ENCODE measurements at places on chromosomes 2 and 18. TPM values are rescaled to one million over a fixed set of nuclear protein-coding genes. Genes with fewer than 3 reads are reported as not detected.
A peak's percentile ranks its signal among the peaks of the same experiment; 100 is the strongest.

- DNase-seq = no peak
These were observed 46.8 kb downstream of the IMPA2 start for GRCh38 chr18:12028040-12028628.

DNA sequence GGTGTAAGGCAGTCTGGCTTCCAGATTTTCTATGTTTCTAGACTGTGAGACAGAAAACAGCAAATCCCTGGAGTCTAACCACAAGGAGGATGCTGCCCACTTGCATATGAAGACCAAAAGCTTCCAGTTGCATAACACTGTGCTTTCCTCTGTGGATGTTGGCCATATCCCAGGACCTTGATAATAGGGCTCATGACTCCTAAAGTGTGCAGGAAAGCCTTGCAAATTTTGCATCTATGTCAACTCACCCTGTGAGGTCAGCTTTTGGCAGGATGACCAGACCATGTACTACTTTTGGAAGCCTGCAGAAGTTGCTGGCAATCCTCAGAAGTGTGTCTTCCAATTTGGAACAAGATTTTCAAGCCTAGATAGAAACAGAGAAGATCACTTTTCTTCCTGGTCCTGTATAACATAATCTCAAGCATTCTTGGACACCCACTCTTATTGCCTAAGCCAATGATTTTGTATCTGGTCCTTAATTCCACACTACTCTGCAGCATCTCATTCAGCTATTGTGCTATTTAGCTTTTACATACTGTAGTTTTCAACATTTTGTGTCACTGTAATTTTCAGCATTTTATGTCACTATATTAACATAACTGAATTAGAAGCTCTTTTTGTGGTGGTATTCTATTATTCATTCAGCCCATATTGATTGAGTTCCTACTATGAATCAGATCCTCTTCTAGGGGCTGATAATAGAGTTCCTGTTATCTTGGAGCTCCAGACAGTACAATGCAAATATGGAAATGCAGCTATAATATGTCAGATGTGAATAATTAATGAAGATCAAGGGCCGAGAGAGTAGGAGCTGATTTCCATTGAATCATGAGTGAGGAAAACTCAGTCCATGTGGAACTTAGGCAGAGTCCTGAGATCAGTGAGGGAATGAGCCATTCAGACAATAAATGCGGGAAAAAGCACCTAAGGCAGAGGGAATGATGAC is 85.3 kb upstream of the RAB27B start:
- DNase-seq = peak; percentile 98

DNA sequence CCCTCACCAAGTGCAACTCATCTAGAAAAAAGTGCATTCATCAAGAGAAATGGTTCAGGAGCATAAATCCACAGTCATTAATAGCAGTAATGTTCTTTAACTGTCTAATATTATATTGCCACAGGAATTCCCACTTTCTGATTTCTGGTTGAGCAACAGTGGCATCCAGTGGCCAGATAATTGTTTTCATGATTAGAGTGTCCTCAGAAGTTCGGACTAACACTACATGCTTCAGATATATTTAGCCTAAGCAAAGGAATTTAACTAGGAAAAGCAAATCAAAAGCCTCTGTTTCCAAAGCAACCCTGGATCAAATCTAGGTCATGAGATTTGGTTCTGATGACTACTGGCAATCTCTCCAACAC is 9.8 kb upstream of the ERBB4 start:
- DNase-seq = peak; percentile 34

- DNase-seq = peak; percentile 26
These were observed 69.7 kb upstream of the SULT1C3 start for GRCh38 chr2:108169982-108170625.

DNA sequence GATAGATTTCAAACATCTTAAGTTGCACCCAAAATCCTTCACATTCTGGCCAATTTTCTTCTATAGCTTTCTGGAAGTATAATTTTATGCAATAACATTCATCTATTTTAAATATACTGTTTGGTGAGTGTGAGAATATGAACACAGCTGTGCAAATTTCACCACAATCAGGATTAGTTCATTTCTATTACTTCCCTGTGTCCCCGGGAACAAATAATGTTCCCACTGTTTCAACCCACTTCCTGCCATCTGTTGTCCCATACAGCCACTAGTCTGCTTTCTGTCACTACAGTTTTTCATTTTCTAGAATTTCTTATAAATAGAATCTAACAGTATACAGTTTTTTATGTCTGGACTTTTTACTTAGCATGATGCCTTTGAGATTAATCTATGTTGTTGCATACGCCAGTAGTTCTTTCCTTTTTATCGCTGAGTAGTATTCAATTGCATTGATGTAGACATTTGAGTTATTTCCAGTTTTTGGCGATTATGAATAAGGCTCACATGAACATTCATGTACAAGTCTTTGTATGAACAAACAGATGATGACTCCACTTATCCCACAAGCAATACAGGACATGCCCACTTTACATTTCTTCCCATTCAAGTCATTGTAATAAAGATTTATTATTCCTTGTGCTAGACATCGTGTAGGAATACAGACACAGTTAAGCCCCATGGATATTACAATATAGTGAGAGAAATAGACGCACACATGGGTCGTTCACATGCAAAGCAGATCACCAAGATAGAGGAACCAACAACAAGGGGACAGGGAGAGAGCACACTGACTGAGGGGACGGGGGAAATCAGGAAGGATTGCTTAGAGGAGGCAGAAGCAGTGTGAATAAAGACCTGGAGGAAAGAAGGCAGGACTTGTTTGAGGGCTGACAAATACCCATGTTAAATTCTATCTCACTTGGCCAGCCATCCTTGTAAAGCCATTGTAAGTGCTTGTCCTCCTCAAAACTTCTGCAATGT is 72.9 kb upstream of the PAX8 start:
- DNase-seq = peak; percentile 42

DNA sequence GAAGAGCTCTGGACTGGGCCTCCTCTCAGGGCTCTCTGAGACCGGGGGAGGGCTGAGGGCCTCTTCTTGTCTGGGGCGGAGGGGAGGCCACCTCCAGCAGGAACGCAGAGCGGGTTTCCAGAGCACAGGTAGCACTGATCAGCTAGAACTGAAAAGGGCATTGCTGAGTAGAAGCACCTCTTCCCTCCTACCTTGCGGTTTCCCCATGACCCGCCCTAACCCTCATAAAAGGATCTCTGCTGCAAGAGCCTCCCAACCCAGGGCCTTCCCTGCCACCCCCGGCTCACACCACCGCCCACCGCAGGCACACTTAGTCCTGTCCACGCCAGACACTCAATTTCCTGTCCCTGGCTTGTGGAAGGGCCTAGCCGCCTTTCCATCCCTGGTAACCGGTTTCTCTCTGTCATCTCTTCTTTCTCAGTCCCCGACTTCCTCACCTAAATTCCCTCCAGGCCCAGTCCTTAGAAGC is 966 bp downstream of the ADCY3 start:
- DNase-seq = no peak

- peak; percentile 21 for DNase-seq
These were observed 68.6 kb upstream of the MAL start for GRCh38 chr2:94956797-94957391.

- no peak for DNase-seq
These were observed 94.0 kb upstream of the ANKRD30BL start for GRCh38 chr2:132255714-132256113.

DNA sequence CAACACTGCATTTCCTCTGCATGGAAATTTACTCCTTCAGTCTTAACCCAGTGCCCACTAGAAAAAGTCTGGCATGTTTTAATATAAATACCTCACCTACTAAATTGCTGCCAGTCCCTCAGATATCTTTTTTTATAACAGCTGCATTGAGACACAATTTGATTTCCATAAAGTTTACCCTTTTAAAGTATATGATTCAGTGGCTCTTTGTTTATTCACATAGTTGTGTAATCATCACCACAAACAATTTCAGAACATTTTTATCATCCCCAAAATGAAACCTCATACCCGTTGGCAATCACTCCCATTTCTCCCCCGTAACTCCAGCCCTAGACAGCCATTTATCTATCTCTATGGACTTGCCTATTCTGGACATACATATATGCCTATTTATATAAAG is 17.0 kb upstream of the FRZB start:
- DNase-seq = peak; percentile 82

DNA sequence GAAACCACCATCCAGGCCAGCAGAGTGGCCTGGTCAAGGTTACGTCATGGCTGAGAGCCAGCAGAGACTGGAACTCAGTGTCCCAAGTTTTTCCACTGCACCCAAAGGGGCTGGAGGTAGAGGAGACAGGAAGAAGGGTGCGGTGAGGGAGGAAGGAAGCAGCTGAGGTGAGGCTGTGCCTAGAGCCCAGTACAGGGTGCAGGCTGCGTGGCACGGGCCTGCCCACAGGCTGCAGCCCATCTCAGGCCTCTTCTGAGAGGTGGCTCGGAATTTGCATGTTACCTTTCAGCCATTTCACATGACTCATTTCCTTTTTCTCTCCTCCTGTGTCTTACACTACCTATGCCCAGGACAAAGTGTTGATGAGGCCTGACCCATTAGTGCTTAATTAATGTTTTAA is 13.7 kb upstream of the MGAT4A start:
- no peak for DNase-seq

DNA sequence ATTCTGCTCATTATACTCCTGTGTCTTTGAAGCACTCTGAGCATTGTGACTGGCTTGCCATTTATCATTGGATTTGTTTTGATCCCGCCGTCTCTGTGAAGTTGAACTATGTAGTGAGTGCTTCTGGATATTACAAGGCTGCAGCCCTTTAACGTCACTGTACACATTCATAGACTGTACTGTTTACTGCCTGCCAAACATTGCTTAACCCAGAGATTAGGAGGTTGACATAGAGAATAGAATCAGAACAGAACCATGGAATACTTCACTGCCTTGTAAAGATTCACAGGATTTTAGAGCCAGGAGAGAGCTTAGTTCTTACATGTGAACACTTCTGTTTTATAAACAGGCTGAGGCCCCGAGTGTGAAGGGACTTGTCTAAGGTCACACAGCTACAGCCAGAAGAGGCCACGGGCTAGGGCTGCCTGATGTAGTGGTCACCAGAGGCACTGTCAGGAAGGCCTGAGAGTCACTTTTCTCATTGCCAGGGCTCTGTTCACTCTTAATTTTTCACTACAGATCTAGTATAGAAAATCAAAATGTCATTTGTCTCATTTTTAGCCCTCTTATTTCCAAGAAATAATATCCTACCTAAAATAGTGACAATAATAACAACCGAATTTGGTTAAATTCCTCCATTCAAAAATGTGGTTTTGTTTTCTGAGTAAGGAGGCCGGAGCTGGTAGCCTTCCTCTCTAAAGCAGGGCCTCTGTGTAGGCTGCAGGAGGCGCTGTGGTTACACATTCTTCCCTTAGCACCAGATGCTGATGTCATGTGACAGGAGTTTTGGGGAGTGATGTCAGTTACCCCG is 87.9 kb downstream of the UGGT1 start:
- DNase-seq = peak; percentile 66

- no peak for DNase-seq
These were observed 97.3 kb downstream of the ARL6IP6 start for GRCh38 chr2:152815634-152816257.

- DNase-seq = no peak
These were observed 228.7 kb downstream of the LOXHD1 start for GRCh38 chr18:46428368-46428767.

DNA sequence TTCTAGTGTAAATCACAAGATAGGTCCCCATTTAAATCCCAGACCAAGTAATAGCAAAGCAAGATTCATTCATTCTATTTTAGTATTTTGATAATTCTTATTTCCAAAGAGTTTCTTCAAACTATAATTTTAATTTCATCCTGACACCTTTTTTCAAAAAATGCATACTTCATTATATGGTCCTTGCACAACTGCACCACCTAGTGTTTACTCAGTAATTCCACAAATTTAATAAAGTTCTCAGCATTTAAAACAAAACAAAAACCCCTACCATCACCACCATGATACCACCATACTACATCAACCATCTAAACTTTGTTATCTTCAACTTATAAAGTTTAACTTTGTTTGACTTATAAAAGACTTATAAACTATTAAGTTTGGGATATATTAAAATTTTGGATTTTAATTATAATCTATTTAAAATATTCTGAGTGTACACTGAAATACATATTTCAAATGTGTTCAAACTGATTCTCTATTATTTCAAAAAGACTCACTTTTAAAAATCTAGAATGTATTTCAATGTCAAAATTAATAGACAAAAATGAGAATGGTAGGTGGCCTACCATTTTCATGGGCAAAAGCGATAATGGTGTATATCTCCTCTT is 44.2 kb downstream of the WDPCP start:
- DNase-seq = peak; percentile 21

- DNase-seq = peak; percentile 64
These were observed 208.7 kb downstream of the KCNE4 start for GRCh38 chr2:223260681-223261080.

GRCh38 chr18:21660078-21660477 is 44.5 kb downstream of the ABHD3 start:
- no peak for DNase-seq

GRCh38 chr2:65834771-65835475 is 402.5 kb upstream of the SPRED2 start:
- no peak for DNase-seq

DNA sequence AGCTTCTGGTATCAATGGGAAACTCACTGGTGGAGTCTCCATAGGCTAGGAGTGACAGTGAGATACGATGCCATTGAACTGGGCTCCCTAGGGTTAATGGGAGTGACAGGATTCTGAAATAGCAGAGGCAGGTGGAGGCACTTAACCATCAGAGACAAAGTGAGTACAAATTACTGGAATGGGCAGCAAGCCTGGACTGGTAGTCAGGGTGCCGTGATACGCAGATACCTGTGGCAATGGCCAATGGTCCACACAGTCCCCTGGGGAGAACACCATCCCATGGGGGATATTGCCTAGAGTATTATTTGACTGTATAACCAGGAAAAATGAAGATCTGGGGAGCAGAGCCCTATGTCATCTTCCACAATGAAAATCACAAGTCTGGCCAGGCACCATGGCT is 17.3 kb downstream of the CHCHD5 start:
- no peak for DNase-seq

- no peak for DNase-seq
These were observed 380.2 kb downstream of the LNPK start for GRCh38 chr2:175621821-175622220.

KANSL1L gene
- total RNA-seq = 4.1 TPM

TMEM163 gene
- 0.06 TPM for total RNA-seq

TBC1D8 gene
- total RNA-seq = 7.1 TPM

ITPRID2 gene
- total RNA-seq = 83.0 TPM

STARD6 gene
- total RNA-seq = not detected

GKN2 gene
- not detected for total RNA-seq

CNGA3 gene
- 0.58 TPM for total RNA-seq
